ENCODE measurements at places on chromosomes 7 and 10.

DNA sequence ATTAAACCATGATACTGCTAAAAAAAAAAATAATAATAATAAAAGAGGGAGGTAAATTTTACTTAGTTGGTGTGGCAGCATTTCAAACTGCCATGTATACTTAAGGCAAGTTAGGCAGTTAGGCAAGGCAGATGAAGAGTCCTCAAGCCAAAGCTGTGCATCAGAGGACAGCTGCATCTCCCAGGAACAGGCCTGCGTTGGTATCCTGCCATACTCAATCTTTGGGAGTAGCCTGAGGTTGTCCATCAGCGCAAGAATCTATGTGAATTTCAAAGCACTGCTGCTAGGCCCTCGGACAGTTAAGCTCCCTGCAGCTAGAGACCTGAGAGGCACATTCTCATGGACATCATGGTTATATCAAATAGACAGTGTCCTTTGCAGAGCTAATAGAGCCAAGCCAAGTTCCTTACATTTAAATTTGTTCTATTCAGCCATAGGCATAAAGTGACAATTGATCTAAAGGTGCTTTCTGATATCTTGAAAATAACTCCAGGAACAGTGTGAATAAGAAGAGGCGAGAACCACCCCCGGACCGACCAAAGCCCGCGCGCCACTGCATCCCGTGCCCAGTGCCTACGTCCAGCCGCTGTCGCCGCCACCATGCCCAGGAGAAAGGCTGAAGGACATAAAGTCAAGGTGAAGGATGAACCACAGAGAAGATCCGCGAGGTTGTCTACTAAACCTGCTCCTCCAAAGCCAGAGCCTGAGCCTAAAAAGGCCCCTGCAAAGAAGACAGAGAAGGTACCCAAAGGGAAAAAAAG is 310.6 kb downstream of the SEMA3D start:
- no peak for DNase-seq

DNA sequence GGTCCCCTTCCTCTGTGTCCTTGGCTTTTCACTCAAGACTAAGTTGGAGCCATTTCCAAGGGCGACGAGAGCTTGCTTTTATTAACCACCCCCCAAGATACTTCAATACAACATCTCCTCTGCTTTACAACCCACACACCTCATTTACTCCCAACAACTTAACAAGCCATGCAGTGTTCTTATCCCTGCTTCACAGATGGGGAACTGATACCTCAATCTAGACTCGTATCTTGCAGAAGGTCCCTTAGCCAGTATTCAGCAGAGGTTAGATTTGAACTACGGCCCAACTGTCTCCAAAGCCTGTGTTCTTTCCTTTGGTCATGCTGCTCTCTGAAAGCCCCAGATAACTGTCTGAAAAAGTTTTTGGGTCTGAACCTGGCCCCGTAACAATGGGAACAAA is 444.8 kb downstream of the GRID1 start:
- DNase-seq: no peak

GRCh38 chr10:77320971-77321471 is 316.6 kb downstream of the KCNMA1 start:
- DNase-seq: no peak

- no peak for DNase-seq
Measured at GRCh38 chr10:92493362-92493761, 80.5 kb downstream of the IDE start.

- no peak for DNase-seq
Measured at GRCh38 chr7:108014747-108015682, 12.1 kb upstream of the LAMB1 start.

DNA sequence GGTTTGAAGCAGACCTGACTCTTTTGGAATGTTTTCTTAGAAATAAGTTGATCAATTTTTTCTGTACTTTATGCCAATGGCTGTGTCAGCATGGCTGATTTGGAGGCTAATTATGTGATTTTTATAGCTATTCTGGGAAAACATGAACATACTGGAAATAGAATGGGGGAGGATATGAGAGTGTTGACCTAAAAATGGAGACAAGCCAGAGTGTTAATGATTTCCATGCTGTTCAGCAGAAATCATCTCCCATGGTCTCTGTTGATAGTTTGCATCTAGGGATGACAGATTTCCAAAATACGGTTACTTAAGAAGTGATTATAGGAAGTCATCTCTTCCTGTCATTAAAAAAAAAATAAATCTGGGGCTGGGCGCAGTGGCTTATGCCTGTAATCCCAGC is 32.7 kb upstream of the DMTF1 start:
- no peak for DNase-seq

Data from retinal pigment epithelial cell (primary cell).